Activated T-cell treated with anti-CD3 and anti-CD28 coated beads, Interleukin-2, amount 50 U/mL, for 24 hours (primary cell): ENCODE measurements at places on chromosomes 4 and X.

DNA sequence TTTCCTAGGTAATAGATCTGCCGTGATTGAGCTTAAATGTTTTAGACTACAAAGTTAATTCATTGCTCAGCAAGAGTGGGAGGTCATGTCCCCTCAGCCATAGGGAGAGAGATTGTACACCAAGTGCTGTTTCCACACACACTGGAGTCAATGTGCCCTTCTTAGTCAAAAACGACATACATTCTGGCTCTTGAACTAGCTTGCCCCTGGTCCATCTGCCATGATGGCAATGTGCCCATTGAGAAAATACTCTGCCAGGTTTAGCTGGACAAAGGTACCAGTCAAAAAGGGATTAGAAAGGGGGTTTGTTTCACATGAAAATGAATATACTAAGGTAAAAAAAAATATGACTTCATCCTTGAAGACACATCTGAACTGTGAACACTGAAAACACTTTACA, 377.1 kb upstream of the ADGRL3 start:
- DNase-seq: no peak

- DNase-seq: no peak
Measured at GRCh38 chrX:134512566-134512965, 52.6 kb downstream of the HPRT1 start.

- no peak for DNase-seq
Measured at GRCh38 chr4:126718136-126718535, 914.6 kb upstream of the INTU start.

DNA sequence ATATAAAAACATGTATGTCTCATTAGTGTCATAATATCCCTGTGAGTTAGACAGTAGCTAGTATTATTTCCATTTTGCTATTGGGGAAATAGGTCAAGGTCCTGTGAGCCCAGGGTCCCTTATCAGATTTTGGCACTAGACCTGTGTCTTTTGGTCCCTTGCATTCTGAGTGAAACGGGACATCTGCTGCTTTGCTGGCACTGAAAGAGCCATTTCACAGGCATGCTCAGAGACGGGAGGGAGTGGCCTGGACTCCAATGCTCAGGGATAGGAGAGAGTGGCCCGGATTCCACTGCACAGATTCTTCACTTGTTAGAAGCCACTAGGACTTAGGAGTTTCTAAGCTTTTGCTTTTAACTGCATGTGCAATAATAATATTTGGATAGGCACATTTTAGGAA, 177.2 kb downstream of the TSPAN5 start:
- no peak for DNase-seq

DNA sequence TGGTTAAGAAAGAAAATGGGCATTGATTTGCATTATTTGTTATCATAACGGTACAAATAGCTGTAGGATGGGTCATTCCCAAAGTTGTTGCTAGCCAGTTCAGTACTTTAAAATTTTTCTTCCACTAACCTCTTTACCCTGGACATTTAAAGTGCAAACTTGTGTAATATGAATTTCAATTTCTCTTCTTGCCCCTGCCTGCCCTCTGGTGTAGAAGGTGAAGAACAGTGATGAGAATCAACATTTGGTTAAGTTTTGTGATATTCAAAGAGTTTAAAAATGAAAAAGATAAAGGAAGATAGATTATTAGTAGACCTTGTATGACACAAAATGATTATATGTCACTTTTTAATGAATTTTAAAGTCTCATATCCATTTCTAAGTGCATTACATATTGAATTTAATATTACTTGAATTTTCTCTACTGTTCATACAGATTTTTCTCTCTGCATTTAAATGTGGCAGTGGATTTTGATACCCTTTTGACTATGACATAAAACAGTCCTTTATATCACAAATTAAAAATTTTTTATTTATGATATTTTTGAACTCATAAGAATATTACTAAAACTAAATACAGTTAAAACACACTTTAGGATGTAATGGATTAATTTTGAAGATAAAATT, 337.7 kb downstream of the BMPR1B start:
- DNase-seq: no peak
